ENCODE measurements at places on chromosomes 5 and 9. TPM values are rescaled to one million over a fixed set of nuclear protein-coding genes. Genes with fewer than 3 reads are reported as not detected.

DNA sequence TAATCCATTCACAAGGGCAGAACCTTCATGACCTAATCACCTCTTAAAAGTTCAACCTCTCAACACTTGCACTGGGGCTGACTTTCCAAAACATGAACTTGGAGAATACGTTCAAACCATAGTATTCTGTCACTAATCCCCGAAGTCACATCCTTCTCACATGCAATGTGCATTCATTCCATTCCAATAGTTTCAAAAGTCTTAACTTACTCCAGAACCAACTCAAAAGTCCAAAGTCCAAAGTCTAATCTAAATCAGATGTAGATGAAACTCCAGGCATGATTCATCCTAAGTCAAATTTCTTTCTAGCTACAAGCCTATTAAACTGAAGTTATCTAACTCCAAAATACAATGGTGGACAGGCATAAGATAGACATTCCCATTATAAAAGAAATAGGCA lies 21.7 kb upstream of the ADAMTSL1 start:
- DNase-seq, result no peak

- DNase-seq, result no peak
Measured at GRCh38 chr5:65779643-65780042, 57.6 kb downstream of the NLN start.

DNA sequence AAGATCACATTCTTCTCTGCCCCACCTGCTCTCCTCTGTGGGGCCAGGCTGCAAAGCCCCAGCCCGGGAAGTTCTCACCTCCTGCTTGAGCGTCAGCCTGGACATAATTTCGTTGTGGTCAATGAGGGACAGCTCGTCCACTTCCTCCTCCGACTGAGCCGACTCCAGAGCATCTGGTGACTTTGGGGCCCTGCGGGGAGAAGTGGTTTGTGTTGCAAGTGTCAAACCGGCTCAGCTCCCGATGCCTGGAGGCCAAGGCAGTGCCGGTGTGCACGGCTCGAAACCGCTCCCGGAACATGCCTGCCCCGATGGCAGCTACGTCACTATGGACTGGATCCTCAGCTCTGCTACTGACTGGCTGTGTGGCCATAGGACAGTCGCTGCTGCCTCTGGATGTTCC lies 52.8 kb downstream of the PRRT1B start:
- DNase-seq, result no peak

DNA sequence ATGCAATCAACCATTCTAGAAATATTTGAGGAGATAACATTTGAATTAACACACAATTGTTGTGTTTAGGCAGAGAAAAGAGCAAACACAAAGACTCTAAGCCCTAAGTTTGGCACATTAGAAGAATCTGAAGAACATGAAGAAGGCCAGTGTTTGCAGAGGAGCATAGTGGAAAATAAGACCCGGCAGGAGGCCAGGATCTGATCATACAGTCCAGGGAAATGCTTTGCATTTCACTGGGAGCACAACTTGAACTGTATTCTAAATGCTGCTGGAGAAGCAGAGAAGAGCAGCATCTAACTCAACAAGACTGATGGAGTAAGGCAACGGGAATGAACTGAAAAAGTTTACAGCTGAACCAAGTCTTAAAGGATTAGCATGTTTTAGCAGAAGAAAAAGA lies 463.4 kb downstream of the ZNF608 start:
- DNase-seq, result no peak

MARCHF3 gene
- 13.5 TPM for total RNA-seq

DNA sequence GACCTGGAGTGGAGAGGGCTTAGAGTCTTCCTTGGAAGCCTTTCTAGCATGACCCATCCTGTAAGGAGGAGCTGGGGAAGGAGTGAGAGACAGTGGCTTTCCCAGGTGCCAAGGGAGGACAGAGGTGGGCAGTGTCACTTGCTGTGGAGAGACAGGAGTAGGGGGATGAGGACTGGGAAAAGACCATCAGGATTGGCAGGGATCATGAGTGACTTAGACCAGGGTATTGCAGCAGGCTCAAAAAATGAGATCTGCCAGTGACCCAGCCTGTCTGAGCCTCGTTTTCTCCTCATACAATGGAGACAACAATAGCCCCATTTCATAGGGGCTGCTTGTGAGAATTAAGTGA lies 2.4 kb downstream of the TMOD1 start:
- no peak for DNase-seq

AQP7 gene
- 0.23 TPM for total RNA-seq

SLC34A1 gene
- total RNA-seq, result not detected

DRD1 gene
- not detected for total RNA-seq

NEUROG1 gene
- not detected for total RNA-seq
